ENCODE measurements at places on chromosomes 3 and 15. TPM values are rescaled to one million over a fixed set of nuclear protein-coding genes. Genes with fewer than 3 reads are reported as not detected.

The LRRN1 gene
- 3.0 TPM for total RNA-seq

GRCh38 chr3:59759298-59760031 is 709.6 kb upstream of the CFAP20DC start:
- no peak for DNase-seq
- H3K4me3 ChIP-seq = no peak overlapping the region
- H3K27me3 ChIP-seq = no peaks in the 10 kb centered on the region
- no peak overlapping the region for H3K27ac ChIP-seq
- no peaks in the 10 kb centered on the region for H3K4me1 ChIP-seq

The PTX3 gene
- 0.82 TPM for total RNA-seq

The SCAANT1 gene
- not detected for total RNA-seq

- no peak overlapping the region for H3K4me3 ChIP-seq
- H3K27ac ChIP-seq = no peak overlapping the region
- DNase-seq = no peak
- H3K36me3 ChIP-seq = no peaks in the 10 kb centered on the region
- no peaks in the 10 kb centered on the region for H3K4me1 ChIP-seq
- no peaks in the 10 kb centered on the region for H3K27me3 ChIP-seq
Observed at GRCh38 chr3:61580982-61581643, 19.7 kb downstream of the PTPRG start.

- no peak for DNase-seq
- H3K36me3 ChIP-seq = no peaks in the 10 kb centered on the region
- no peak overlapping the region for H3K27ac ChIP-seq
- no peaks in the 10 kb centered on the region for H3K4me1 ChIP-seq
Observed at GRCh38 chr3:117681619-117682018, 972.0 kb downstream of the TUSC7 start.

The GORASP1 gene
- 59.7 TPM for total RNA-seq

GRCh38 chr3:142602619-142603385 is 6.6 kb downstream of the PLS1 start:
- H3K4me3 ChIP-seq = no peak overlapping the region
- H3K36me3 ChIP-seq = no peaks in the 10 kb centered on the region
- no peak overlapping the region for H3K27ac ChIP-seq
- H3K4me1 ChIP-seq = no peaks in the 10 kb centered on the region
- H3K27me3 ChIP-seq = no peaks in the 10 kb centered on the region

- H3K27ac ChIP-seq = no peak overlapping the region
- DNase-seq = no peak
- H3K4me1 ChIP-seq = no peaks in the 10 kb centered on the region
- H3K4me3 ChIP-seq = no peak overlapping the region
- H3K36me3 ChIP-seq = no peaks in the 10 kb centered on the region
Observed at GRCh38 chr3:181725131-181725731, 13.5 kb downstream of the SOX2 start.

The CX3CR1 gene
- total RNA-seq = 2.1 TPM

DNA sequence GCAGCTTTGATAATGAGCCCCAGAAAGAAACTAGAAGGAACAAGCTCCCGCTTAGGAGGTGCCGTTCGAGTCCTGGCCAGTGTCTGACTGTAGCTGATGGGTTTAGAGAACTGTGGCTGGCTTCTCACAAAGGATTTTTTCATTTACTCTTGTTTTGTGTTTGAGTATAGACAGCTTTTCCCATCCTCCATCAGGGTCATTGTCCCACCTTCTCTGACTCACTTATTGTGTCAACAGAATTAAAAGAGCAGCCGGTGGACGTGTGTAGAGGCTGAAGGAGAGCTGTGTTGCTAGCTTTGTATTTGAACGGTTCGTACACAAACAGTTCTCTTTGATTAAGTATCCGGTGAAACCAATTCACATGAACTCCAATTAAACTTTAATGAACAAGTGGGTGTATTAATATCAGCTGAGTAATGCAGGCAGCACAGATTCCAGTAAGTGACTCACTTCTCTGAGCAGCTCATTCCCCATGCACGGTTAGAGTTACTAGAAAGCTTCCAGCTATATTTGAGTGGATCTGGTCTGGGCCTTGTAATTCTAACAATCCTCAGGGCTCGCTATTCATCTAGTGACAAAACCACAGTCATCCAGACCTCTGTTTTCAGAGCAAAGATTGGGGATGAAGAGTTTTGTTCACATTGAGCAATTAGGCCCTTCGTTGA is 141.0 kb downstream of the LPP start:
- DNase-seq = no peak
- H3K36me3 ChIP-seq = no peaks in the 10 kb centered on the region
- no peaks in the 10 kb centered on the region for H3K27me3 ChIP-seq
- peak overlapping the region; percentile 79 for H3K27ac ChIP-seq

GRCh38 chr15:39553947-39554693 is 26.8 kb upstream of the THBS1 start:
- no peaks in the 10 kb centered on the region for H3K27me3 ChIP-seq
- no peak for DNase-seq
- peak overlapping the region; percentile 15 for H3K27ac ChIP-seq
- no peak overlapping the region for H3K4me3 ChIP-seq
- no peaks in the 10 kb centered on the region for H3K36me3 ChIP-seq

DNA sequence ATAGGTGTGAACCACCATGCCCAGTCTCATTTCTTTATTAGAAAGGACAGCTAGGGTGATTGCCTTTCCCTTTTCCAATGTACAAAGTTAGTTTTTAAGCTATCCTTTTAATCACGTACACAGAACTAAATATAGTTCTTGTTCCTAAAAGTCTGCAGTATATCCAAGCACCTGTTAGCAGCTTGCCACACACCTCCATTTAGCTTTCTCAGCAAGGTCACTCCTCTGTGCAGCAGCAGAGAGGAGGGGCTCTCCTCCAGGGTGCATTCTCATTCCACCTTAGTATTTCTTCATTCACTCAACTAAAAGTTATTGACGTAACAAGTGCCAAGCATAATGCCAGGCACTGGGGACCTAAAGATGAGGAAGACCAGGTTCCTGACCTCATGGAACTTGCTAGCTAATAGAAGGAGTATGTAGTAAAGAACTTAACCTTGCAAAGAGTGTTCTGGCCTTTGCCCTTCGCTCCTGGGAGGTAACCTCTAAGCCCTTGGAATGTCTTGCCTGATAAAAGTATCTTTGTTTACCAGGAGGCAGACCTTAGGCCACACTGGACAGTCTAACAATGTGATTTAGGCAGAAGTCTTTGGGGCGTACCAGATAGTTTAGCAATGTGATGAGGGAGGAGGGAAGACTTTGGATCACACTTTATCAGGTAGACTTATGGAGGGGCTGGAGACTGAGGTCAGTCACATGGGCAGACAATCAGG is 12.7 kb upstream of the PTPN9 start:
- no peak overlapping the region for H3K27ac ChIP-seq
- H3K4me1 ChIP-seq = no peaks in the 10 kb centered on the region
- no peaks in the 10 kb centered on the region for H3K36me3 ChIP-seq
- H3K4me3 ChIP-seq = no peak overlapping the region
- H3K27me3 ChIP-seq = no peaks in the 10 kb centered on the region

The FBXL22 gene
- total RNA-seq = 5.0 TPM

DNA sequence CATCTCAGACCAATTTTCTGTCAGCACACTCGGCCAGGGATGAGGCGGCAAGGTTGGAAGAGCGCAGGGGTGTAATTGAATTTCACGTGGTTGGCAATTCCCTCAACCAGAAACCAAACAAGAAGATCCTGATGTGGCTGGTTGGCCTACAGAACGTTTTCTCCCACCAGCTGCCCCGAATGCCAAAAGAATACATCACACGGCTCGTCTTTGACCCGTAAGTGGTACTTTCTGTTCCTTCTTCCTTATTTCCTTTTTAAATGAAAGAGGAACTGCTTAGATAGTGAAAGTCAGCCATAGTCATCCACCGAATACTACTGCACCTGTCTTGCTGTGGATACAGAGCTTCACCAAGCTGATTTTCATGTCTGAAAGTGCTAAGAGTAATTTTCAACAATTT is 60.1 kb downstream of the SGO1 start:
- no peak overlapping the region for H3K27ac ChIP-seq
- H3K36me3 ChIP-seq = no peaks in the 10 kb centered on the region
- H3K4me3 ChIP-seq = no peak overlapping the region
- no peak for DNase-seq
- no peaks in the 10 kb centered on the region for H3K27me3 ChIP-seq

DNA sequence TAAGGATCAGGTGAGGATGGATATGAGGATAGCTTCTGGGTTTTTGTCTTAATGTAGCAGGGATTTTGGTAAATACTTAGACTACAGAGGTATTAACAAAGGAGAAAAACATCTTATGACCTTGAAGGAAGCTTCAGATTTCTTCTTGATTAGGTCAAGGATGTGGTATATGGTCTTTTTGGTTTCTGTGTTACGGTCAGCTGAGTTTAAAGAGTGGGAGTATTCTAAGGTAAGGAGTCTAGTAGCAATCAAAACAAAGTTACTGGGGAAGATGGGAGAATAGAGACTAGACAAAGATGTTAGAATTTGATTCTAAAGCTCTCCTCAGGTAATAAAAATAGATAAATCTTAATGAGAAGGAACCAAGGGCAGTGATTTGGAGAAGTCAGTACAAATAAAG is 6.2 kb downstream of the HMG20A start:
- no peak overlapping the region for H3K4me3 ChIP-seq
- no peak for DNase-seq
- no peaks in the 10 kb centered on the region for H3K36me3 ChIP-seq
- no peak overlapping the region for H3K27ac ChIP-seq

The CORO2B gene
- total RNA-seq = 7.8 TPM

GRCh38 chr15:49906966-49907365 is 212.1 kb downstream of the ATP8B4 start:
- no peak overlapping the region for H3K27ac ChIP-seq
- no peaks in the 10 kb centered on the region for H3K36me3 ChIP-seq
- H3K4me3 ChIP-seq = no peak overlapping the region
- no peaks in the 10 kb centered on the region for H3K4me1 ChIP-seq
- H3K27me3 ChIP-seq = no peaks in the 10 kb centered on the region

The CNTN6 gene
- not detected for total RNA-seq

The IL17RB gene
- total RNA-seq = 2.8 TPM

- H3K4me3 ChIP-seq = no peak overlapping the region
- H3K27me3 ChIP-seq = no peaks in the 10 kb centered on the region
- no peak overlapping the region for H3K27ac ChIP-seq
- DNase-seq = no peak
- no peaks in the 10 kb centered on the region for H3K36me3 ChIP-seq
Observed at GRCh38 chr3:3632449-3632848, 166.8 kb upstream of the LRRN1 start.

The TRAIP gene
- 2.1 TPM for total RNA-seq

The PLA2G4E gene
- total RNA-seq = not detected

- H3K27me3 ChIP-seq = no peaks in the 10 kb centered on the region
- no peak for DNase-seq
- no peak overlapping the region for H3K4me3 ChIP-seq
Observed at GRCh38 chr3:131988209-131988608, 46.6 kb downstream of the CPNE4 start.

DNA sequence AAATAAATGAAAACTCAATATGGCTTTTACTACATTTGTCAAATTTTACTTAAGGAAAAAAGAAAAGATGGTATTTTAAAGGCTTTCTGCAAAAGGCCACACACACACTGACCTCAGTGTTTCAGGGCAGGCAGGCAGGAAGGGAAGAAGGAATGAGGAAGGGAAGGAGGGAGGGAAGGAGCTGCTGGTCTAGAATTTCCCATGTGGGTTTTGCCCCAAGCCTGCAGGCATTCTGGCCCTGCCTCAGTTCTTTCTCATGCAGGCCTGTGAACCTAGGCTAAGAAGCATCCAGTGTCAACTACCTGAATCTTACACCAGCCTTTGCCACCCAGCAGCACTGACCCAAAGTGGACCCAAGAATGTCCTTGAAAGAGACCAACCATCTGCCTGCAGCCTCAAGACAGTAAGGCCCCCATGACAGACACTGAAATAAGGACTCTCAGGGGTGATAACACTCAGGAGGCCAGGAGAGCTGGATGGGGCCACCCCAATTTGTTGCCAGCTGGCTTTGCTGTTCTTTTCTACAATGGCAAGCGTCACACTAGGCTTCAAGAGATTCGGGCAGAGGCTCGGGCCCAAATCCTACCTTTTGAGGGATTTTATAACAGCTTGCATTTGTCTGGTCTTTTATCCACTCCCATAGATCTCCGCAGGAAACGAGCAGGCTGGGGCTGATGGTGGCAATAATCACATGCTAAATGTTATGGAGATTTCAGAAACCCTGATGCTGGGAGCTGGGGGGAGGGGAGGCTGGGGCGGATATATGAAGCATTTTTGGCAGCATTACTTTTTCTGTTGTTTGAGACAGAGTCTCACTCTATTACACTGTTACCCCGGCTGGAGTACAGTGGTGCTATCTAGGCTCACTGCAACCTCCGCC is 51.4 kb downstream of the XXYLT1 start:
- no peak overlapping the region for H3K4me3 ChIP-seq
- no peaks in the 10 kb centered on the region for H3K36me3 ChIP-seq
- DNase-seq = peak; percentile 8
- H3K27me3 ChIP-seq = no peaks in the 10 kb centered on the region

The SERPINI1 gene
- total RNA-seq = 8.4 TPM

DNA sequence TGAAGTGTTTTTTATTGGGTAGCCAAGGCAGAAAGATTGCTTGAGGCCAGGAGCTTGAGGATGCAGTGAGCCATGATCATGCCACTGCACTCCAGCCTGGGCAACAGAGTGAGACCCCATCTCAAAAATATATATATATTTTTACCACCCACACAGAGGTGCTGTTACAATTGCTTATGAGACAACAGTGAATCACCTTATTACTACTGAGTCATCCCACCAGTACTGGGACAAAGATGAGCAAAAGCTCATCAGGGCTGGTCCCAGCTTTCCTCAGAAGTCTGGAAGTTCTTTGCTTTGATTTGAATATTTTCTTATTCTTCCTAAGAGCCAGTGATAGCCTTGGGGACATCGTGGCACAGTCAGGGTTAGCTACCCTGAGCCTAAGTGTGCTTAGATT is 207.7 kb downstream of the SOX2 start:
- no peak overlapping the region for H3K27ac ChIP-seq
- no peaks in the 10 kb centered on the region for H3K4me1 ChIP-seq
- H3K27me3 ChIP-seq = no peaks in the 10 kb centered on the region
- DNase-seq = no peak

DNA sequence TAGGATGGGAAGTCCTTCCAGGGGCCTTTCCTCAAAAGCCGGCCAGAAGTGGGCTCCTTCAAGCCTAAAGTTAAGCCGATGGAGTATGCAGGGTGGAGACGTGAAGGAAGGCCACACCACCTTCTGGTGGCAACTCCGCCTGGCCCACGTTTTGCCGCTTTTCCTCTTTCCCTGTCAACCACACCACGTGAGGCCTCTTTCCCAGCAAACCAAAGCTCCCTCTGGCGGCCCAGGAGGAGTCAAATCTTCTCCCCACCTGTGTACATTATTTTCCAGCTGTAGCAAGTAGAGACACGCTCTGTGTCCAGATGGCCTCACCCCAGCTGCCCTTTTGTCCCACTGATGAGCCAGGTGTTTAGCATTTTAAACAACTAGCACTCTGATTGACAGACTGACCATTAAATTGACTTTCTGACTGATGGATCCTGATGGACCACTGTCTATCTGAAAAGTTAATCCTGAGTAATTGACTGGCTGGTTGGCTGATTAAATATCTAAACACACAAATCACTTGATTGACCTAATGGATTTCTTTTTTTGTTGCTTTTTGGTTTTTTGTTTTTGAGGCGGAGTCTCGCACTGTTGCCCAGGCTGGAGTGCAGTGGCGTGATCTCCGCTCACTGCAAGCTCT is 59.6 kb upstream of the ZBTB38 start:
- no peak overlapping the region for H3K4me3 ChIP-seq
- H3K36me3 ChIP-seq = no peaks in the 10 kb centered on the region
- DNase-seq = peak; percentile 44
- H3K4me1 ChIP-seq = no peaks in the 10 kb centered on the region
- H3K27ac ChIP-seq = no peak overlapping the region
